Karpas-422 (cell line): ENCODE measurements at places on chromosomes 2 and 18.

GRCh38 chr18:77495982-77496690 is 246.5 kb downstream of the GALR1 start:
- no peak for DNase-seq

DNA sequence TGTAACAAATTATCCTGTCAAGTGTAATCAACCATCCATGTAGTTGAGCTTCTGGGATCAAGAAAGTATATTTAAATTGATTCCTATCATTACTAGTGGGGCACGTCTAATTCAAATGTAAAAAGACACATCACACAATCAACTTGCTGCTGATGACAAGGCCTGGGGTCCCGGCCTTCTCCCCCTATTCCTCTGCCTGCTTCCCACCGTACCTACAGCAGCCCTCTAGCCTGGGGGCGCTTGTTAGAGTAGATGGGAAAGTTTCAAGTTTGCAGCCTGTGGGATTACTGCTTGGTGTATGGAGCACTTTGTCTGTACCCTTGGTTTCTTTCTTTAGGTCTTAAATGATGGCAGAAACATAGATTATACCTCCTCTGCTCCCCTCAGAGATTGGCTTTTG is 333.3 kb upstream of the KYNU start:
- no peak for DNase-seq

- DNase-seq, result no peak
These were observed 649.0 kb upstream of the RAB6C start for GRCh38 chr2:129330504-129330903.

DNA sequence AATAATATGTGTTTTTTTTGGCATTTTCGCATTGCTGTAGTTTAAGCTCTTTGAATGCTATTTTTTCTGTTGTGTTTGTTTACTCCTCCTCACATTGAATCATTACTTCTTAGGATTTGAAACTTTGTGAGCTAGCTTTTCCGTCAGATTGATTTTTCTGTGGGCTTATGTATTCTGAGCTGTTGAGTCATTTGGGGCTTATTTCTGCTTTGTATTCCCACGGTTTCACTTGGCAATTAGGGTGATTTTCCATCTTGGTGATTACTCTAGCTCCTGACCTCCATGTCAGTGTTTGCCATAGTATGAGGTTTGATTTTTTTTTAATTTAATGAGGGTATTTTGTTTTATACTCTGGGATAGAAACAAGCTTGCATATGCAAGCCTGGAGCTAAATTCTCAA is 200.0 kb downstream of the CCDC102B start:
- no peak for DNase-seq

GRCh38 chr18:67305466-67305865 is 211.1 kb downstream of the DSEL start:
- no peak for DNase-seq

- no peak for DNase-seq
These were observed 38.8 kb downstream of the FAM168B start for GRCh38 chr2:131054488-131054887.

DNA sequence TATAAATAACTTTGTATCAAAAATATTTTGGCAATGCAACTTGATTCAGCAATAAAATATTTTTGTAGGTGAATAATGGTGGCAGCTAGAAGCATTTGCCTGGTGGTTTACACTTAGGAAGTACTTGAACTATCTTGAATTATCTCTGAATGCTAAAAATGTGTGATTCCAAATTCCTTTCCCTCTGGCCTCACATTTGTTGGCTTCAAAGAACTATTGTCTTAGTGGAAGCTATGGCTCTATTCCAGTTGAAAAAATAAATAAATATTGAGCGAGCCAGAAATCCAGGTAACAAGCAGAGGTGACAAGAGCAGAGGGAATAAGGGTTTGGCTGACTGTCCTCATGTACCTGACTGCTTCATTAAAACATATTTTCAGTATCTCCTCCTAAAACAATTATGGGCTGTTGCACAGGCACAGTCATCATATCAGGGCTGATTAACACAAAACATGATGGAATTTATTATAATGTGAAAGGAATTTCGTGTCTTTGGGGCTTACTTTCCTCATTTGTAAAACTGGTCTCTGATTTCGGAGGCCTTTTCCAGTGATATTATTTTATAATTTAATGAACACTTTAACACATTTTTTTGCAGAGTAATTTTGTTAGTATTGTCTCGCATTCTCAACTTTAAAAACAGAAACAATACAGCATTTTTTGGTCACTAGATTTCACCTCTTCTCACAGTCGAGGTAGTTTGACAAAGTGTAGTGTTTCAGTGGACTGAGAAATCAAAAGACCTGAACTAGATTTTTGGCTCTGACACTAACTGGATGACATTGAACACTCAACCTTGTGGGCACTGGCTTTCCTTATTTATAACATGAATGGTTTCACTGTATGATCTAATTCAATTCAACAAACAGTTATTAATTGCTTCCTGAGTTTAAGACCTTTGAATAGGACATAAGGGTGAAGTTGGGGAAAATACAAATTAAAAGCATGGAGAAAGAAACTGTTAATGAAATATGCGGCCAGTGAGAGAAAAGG is 7.8 kb upstream of the CAVIN2 start:
- no peak for DNase-seq

DNA sequence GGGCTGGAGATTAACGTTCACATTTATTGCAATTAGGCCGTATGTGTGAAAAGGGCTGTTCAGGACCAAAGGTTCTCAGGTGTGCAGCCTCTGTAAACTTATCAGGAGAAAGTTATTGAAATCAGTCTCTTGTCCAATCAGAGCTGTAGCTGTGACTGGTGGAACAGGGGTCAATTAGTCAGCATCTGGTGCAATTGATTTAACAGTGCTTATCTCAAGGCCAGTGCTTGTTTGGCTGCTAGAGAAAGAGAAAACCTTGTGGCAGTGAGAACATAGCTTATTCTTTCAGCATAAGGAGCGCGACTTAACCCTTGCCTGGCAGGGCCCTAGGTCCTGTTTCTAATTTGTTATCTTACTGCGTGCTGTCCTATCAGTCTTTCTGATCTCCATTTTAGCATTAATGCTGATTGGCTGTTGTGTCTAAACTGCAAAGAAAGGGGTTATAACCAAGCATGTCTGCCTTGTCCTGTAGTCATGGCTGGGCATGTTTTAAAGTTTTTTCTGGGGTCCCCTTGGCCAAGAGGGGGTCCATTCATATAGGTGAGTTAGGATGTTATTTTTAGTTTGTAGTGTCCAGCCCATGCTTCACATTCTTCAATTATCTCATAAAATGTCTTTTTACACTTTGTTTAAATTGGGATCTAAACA is 66.4 kb downstream of the CYB5A start:
- no peak for DNase-seq

DNA sequence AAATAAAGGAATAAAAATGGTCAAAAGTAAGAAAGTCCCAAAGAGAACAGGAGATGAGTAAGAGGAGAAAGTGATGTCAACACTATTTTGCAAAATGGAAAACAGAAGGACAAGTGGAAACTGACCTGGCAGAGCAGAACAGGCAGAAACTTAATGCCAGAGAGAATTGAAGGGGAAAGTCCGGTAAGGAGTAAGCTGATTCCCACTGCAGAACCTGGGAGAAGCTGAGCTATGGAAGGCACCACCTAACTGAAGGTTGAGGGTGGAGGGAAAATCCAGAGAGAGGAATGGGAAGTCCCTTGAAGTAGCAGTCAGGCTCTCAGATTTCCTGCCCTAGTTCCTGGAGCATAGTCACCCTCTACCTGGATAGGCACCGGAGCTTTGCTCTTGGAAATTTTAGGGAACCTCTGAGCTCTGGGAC is 59.8 kb downstream of the MOGAT1 start:
- no peak for DNase-seq

GRCh38 chr2:191411472-191411871 is 166.3 kb downstream of the MYO1B start:
- DNase-seq, result no peak

GRCh38 chr2:36371928-36372391 is 16.4 kb downstream of the CRIM1 start:
- DNase-seq, result no peak

GRCh38 chr2:216370961-216371712 is 1.1 kb downstream of the MARCHF4 start:
- DNase-seq, result no peak

GRCh38 chr2:144279165-144279564 is 240.8 kb downstream of the ZEB2 start:
- DNase-seq, result no peak

- peak; percentile 63 for DNase-seq
These were observed 39.3 kb downstream of the RTN4 start for GRCh38 chr2:55010915-55011314.

GRCh38 chr18:8794156-8794933 is 89.0 kb downstream of the MTCL1 start:
- DNase-seq, result no peak

DNA sequence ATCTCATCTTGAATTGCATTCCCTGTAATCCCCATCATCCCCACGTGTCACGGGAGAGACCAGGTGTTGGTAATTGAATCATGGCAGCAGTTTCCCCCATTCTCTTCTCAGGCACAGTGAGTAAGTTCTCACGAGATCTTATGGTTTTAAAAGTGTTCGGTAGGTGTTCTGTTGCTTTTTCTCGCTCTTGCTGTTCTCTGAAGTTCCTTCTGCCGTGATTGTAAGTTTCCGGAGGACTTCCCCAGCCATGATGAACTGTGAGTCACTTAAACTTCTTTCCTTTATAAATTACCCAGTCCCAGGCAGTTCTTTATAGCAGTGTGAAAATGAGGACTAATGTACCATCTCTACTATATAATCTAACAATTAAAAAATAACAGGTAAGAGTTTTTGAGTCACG is 409.9 kb upstream of the NRXN1 start:
- DNase-seq, result no peak

GRCh38 chr2:20414806-20415205 is 32.1 kb upstream of the RHOB start:
- DNase-seq, result no peak

- DNase-seq, result no peak
These were observed 124.5 kb downstream of the CMPK2 start for GRCh38 chr2:6741229-6741628.
